Stimulated activated CD8-positive, alpha-beta memory T cell treated with anti-CD3 and anti-CD28 coated beads, Interleukin-12 subunit alpha, Interleukin-12 subunit beta, amount 100 ng/mL, for 4 hours (primary cell): ENCODE measurements at places on chromosomes 3 and 15.
A peak's percentile ranks its signal among the peaks of the same experiment; 100 is the strongest.

DNA sequence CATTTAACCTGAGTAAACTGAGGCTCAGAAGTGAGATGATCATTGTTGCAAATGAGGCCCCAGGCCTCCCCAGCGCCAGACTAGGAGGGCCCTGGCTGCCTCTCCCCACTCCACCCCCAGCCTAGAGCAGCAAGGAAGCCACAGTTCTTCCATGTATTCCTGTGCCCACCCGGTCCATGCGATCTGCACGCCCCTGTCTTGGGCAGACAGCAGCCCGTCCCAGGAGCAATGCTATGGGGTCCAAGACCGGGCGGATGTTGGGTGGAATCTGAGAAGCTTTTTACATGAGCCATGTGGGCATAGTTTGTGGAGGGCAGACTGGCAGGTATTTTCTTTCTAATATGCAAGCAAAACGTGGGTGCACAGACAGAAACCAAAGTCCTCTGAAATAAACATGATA lies 15.1 kb downstream of the SH2D7 start:
- DNase-seq = no peak

DNA sequence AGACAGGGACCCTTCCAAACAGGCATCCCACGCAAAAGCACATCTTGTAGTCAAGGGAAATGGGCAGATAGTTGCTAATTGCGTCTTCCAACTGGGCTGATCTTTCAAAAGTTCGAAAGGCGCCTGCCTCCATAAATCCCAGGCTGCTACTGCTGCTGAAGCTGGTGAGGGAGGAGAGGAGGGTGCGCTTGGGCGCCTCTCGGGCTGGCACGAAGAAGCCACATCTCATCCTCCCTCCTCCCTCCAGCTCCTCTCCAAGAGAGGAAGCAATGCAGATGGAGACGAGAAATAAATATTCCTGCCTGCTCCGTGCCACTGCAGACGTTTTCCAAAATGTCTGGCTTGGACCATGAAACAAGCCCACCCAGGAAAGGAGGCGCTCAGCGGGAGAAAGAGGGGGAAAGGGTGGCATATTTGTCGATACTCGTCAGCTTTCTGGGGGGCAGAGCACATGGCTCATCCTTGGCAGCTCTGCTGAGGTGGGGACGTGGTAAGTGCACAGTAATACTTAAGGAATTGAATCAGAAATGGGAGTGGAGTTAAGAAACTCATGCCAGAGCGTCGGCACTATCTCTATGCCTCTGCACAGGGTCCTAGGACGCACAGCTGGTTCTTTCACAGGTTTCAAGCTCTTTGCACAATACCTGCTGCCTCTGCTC lies 88.9 kb upstream of the FEZF2 start:
- DNase-seq = no peak

- DNase-seq = no peak
Observed at GRCh38 chr15:101048581-101049030, 129.4 kb downstream of the LRRK1 start.

DNA sequence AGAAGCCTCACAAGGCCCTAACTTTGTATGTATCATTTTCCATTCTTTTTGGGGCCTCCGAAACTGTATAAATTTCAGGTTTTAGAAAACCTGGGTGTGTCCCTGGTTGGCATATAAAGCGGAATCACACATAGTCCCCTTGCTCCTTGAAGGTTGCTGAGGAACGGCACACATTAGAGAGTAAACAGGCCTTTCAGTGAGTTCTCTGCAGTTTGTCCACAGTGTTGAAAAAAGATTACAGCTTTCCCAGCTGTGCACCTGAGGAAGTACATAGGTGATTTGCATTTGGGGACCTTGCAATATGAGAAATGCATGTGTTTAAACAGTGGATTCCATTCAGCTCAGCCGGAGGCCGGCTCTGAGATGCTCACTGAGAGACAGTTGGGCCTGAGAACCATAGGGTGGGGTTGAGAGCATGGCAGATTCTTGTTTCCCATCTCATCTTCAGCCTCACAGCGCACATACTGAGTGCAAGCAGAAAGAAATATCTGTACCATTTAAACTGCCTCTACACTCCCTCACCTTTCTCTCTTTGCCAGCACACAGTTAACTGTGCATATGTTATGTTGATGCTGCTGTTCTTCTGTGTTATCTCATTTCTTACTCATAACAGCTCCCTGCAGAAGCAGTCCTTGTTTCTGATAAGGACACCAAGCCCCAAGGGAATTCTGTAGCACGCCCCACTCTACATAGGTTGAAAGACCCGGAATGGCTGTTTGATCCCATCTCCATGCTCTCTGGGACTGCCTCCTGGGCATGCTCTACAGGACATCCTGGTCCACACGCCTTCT lies 60.4 kb downstream of the BOC start:
- DNase-seq = no peak

DNA sequence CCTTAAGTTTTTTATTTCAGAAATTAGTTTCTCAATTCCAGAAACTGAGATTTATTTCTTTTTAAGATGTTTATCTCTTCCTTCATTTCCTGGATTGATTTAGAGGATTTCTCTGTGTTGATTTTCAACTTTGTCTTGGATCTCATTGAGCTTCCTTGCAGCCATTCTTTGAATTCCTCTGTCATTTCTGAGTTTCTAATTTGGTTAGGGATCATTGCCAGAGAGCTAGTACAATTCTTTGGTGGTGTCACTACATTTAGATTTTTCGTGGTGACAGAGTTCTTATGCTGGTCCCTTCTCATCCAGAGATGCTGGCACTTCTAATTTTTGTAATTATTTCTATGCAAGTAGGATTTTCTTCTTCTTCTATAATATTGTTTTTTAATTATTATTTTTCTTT lies 691.1 kb upstream of the NAALADL2 start:
- no peak for DNase-seq

GRCh38 chr3:95654570-95655362 lies 1159.6 kb upstream of the EPHA6 start:
- no peak for DNase-seq

- DNase-seq = no peak
Observed at GRCh38 chr3:137460944-137461343, 303.2 kb upstream of the SOX14 start.

- no peak for DNase-seq
Observed at GRCh38 chr3:99601515-99601914, 36.9 kb upstream of the COL8A1 start.

DNA sequence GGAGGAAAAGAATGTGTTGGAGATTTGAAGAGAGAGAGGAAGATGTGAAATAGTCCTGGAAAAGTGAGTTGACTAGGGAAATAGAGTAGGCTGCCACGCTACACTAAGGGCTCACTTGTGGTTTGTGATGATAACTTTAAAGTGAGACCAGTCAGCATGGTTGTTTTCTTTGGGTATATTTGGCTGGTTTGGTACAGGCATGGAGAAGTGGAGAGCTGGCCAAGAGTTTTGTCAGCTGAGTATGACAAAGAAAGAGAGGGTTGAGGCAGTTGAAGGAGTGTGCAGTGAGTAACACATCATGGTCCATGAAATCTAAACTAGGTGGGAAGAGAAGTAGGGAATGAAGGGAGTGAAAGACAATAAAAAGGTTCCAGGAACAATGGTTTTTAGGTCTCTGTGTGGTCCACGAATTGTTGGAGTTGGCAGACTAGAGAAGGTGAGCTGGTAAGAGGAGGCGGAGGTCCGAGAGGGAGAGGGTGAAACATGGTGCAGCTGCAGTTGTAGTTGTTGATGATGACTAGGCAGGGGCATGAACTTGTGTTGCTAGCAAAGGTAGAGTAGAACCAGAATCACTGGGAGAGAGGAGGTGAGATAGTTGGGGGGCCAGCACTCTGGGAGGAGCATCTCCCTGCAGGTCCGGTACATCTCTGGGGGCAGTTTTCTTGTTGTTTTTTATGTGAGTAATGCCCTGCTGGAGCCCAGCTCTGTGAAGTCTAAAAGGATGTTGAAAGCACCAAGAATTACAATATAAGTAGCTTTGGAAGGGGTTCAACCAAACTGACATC lies 21.0 kb downstream of the ZNF80 start:
- no peak for DNase-seq

DNA sequence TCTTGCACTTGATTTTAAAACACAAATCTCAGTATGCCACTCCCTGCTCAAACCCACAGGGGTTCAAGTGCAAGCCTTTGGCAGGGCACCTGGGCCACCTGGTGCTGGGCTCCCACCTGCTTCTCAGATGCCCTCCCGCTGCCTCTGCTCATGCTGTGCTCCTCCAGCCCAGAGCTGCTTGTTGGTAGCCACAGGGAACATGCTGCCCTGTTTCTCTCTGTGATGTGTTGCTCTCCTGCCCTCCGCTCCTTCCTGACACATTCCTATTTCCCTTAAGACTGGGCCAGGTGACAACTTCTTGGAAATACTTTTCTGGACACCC lies 27.1 kb upstream of the KY start:
- DNase-seq = no peak

GRCh38 chr3:104514371-104514770 lies 852.3 kb upstream of the ALCAM start:
- no peak for DNase-seq

- no peak for DNase-seq
Observed at GRCh38 chr3:143428294-143428693, 308.7 kb downstream of the CHST2 start.

GRCh38 chr3:77296527-77296926 lies 256.6 kb downstream of the ROBO2 start:
- DNase-seq = no peak

DNA sequence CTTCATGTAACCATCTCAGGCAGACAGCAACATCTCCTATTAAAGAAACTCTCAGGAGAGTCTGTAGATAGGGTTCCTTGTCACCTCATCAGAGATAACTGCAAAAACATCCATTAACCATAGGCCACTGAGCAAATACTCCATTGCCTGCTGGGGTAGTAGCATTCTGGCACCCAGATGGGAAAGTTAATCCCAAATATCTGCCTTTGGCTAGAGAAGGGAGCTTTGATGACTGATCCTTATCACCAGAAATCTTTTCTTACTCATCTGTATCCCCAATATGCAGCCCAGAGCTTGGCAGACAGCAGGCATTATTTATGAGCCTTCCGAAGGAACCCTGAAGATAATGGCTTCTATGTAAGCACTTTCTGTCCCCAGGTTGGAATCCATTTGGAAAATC lies 173.1 kb downstream of the MFSD1 start:
- no peak for DNase-seq

GRCh38 chr3:155984791-155985417 lies 114.5 kb downstream of the GMPS start:
- DNase-seq = no peak

GRCh38 chr15:79970624-79971434 lies at the start of gene BCL2A1:
Gene BCL2A1, minus strand, starts transcription at chr15:79971196. Its CDS starts 77 bp downstream, at chr15:79971119.
- DNase-seq = peak; percentile 42

DNA sequence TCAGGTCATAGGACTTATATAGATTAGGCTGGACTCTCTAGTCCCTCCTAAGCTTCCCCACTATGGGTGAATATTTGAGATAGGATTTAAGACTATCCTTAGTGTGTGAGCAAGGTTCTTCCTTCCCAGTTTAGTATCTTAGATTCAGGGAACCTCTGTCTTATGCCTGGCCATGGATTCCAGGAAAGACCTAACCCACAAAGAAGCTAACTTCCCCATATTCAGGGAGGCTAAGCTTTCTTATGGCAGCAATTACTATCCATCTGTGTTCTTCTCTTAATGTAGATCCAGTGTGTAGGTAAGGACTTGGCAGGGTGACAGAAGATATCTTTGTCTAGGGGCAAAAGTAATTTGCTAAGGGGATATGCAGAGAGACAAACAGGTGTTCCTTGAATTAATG lies 25.5 kb upstream of the PIK3R4 start:
- DNase-seq = no peak

GRCh38 chr15:41853831-41854230 lies 15.2 kb downstream of the PLA2G4B start:
- no peak for DNase-seq

DNA sequence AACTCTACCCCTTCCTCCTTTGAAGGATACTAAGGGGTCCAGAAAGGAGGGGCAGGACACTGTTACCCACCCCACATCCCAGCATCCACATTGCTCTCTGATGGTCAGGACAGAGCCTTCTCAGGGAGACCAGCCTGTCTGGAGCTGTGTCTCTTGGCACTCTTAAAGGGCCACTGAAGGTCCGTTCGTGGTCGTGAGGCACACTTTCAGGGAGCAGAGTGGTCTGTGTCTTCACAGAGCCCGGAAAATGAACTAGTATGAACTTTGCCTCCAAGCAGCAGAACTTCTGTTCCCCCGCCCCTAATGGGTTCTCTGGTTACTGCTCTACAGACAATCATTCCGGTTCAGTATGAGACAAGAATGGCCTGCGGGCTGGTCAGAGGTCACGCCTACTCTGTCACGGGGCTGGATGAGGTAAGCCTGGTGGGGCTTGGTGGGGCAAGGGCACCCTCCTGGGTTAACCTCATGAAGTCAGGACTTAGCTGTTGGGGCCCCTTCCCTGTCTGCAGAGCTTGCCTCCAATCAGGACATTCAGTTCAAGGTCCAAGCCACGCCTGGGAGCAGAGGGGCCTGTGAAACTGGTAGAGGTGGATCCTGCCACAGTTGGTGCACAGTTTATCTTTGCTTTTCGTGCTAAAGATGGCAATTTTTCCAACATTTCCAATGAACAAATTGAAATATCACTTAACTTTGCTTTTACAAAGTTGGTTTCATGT lies 33.2 kb downstream of the CAPN3 start:
- DNase-seq = no peak

DNA sequence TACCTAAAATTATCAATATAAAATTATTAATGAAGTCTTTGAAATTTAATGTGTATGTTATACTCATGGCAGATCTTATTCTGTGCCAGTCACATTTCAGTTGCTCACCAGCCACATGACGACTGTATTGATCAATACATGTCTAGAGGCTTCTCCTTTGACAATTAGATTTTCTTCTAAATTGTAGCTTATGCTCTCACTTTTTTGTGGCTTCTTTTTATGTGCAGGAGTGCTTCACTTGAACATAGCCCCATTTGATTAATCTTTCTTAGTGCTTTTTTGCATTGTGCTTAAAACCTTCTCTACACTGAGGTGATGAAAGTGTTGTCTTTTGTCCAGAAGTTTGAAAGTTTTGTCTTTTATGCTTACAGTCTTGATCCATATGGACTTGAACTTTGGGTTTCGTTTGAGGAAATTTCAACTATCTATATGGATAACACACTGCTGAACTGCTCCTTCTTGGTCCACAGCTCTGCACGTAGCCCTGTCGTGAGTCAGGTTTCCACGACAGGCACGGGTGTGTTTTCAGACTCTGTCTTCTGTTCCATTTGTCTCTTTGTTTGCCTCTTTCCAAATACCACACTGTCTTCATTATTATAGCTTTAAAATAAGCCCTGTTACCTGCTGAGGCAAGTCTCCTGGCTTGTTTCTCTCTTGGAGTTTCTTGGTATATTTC lies 393.9 kb upstream of the CFAP20DC start:
- DNase-seq = no peak

DNA sequence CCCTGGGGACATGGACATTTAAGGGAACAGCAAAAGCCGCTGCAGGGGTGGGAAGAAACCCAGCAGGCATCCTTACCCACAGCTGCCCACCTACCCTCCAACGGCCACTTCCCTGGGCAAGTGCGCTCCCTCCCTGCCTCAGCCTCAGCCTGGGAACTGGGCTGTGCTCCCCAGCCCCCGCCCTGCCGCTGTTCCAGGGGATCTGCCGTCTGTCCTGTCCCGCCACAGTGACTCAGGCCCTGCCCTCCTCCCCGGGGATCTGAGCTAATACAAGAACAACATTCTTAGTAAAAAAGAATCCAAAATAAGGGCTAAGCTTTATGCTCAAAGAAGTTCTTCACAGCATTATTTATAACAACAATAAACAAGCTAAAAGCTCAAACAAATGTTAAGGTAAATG lies 7.4 kb upstream of the IQSEC1 start:
- no peak for DNase-seq

GRCh38 chr15:35260941-35261340 lies 175.8 kb upstream of the NANOGP8 start:
- DNase-seq = no peak

- no peak for DNase-seq
Observed at GRCh38 chr15:91824256-91824655, 29.3 kb upstream of the SLCO3A1 start.
